ENCODE measurements at places on chromosomes 16 and 17.

GRCh38 chr17:73571511-73572130 lies 72.6 kb downstream of the SDK2 start:
- DNase-seq = no peak

- no peak for DNase-seq
Measured at GRCh38 chr17:3755335-3756030, 31.8 kb downstream of the HASPIN start.

DNA sequence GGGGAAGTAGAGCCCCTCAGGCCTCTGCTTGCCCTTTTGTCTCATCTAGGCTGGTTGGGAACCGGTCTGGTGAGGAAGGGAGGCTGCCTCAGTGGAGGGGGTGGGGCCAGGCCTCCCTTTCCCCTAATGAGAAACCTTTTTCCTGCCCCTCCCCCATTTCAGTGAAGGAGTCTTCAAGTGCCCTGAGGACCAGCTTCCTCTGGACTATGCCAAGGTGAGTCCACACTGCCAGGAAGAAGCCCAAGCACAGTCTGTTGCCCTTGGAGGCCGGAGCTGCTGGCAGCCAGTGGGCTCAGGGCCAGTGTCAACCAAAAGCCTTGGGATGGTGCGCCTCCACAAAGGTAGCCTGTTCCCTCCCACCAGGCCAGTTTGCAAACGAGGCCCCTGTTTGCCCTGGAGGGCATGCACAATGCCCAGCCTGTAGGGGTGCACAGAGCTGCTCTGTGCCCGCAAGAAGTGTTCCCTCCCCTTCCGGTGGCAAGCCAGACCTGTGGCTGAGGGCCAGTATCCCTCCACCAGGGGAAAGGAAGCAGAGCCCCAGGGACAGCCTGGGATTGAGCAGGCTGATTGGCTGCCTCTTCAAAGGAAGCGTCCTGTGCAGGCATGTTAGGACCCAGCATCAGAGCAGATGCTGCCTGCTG lies 3.4 kb downstream of the TRAF4 start:
- DNase-seq = no peak

GRCh38 chr17:83057397-83057761 lies 22.0 kb upstream of the METRNL start:
- DNase-seq = no peak

GRCh38 chr17:71959154-71959553 lies 161.7 kb upstream of the SOX9 start:
- DNase-seq = peak; percentile 34

GRCh38 chr17:17580662-17581470 lies 10.6 kb downstream of the PEMT start:
- DNase-seq = no peak

- DNase-seq = peak; percentile 74
Measured at GRCh38 chr16:65117811-65118448, 3.9 kb downstream of the CDH11 start.

GRCh38 chr16:17467923-17468540 lies 2.7 kb downstream of the XYLT1 start:
- peak; percentile 74 for DNase-seq

GRCh38 chr16:79644971-79645667 lies 44.6 kb upstream of the MAF start:
- DNase-seq = no peak

DNA sequence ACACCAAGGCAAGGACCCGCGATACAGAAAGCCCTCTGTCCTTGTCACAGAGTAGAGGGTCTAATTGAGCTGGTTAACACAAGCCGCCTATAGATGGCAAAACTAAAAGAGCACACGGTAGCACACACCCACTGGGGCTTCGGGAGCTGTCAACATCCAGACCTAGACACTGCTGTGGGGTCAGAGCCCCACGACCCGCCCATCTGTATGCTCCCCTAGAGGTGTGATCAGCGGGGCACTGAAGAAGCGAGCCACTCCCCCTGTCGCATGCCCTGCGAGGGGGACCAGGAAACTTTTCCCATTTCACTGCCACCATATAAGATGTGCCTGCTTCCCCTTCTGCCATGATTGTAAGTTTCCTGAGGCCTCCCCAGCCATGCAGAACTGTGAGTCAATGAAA lies 1255.8 kb upstream of the CDH8 start:
- DNase-seq = no peak

- no peak for DNase-seq
Measured at GRCh38 chr16:63563819-63564505, 1527.7 kb upstream of the CDH8 start.

GRCh38 chr16:72502594-72503005 lies 330.6 kb upstream of the PMFBP1 start:
- no peak for DNase-seq
